ENCODE measurements at places on chromosomes 2 and 18.

- DNase-seq, result no peak
Observed at GRCh38 chr2:239540174-239540573, 139.4 kb upstream of the HDAC4 start.

- no peak for DNase-seq
Observed at GRCh38 chr2:136305517-136306192, 187.7 kb upstream of the CXCR4 start.

DNA sequence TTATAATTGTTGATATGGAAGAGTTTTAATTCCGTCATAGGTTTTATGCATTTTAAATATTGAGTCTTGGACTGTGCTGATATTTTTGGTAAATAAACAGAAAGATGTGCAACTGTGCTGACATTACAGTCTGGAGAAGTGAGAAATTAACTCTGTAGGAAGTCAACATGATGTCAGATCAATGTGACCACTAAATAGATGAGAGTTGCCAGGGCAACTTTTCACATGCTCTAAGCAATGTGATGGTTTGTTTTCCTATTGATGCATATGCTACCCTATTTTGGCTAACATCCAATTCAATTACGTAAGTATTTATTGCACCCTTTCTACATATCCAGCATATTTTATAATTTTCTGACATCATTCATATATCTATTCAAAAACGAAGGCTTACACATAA, 1109.3 kb downstream of the TSN start:
- DNase-seq, result no peak

DNA sequence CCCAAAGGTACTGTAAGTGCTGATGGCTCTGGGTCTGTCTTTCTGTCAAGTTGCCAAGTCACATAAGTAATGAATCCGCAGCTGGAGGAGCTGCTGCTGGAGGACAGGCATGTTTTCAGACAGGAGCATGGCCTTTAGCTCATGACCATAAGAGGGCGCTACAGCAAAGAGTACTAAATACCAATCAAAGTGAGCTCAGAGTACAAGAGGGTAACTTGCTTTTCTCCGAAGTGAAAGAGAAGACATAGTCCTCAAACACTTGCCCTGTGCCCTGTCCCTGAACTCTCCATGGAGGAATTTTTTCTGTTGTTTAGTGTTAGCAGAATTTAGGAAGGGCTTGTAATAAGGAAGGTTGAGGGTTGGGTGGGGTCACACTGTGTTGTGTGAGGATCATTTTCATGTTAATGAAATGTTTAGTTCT, 58.0 kb upstream of the EML6 start:
- DNase-seq, result peak; percentile 77

- no peak for DNase-seq
Observed at GRCh38 chr2:17251171-17251570, 267.1 kb downstream of the RAD51AP2 start.

DNA sequence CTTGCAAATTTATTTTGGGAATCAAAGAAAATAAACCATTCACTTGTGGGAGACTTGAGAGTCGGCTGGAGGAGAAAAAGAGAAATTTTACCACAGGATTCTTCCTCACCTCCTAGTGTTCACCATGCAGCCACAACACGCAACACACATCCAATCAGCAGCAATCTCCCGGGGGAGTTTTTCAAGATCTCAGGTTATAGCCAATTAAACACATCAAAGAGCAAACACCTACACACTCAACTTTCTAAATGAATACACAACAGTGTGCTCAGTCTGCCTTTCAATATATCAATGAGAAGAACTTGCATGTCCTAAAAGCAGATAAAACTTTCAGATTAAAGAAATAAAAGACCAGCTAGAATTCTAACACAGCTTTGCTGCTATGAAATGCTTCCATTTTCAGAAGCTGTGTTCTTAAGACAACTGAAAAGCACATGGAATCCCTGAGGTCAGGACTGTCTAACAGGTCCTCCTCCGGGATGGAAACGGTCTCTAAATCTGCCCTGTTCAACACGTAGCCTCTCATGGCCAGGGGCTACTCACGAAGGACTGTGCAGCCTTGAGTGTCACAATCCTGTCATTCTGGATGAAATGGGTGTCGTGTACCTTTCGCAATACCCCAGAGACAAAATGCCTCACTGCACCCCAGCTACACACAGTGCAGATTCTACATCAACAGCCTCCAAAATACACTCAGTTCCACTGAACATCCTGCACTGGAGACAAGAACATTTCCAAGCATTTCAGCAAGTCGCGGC, 84.2 kb downstream of the ZNF516 start:
- DNase-seq, result no peak

DNA sequence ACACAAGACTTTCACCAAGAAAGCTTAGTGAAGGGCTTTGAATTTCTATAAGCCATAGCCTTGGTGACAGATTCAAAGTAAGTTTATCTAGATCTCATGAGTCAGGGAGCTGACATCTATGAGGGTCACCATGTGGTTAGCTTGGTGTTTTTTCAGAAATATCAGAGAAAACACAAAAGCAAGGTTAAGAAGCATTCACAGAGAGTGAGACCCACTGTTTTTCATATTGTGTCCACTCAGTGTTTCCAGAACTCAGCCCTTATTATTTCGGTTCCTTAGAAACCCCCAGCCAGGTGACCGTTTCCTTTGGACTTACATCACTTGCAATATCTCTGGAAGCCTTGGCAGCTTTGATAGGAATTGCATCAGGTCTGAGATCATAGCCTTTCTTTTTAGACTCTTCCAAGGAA, 76.6 kb downstream of the NEB start:
- DNase-seq, result peak; percentile 29

DNA sequence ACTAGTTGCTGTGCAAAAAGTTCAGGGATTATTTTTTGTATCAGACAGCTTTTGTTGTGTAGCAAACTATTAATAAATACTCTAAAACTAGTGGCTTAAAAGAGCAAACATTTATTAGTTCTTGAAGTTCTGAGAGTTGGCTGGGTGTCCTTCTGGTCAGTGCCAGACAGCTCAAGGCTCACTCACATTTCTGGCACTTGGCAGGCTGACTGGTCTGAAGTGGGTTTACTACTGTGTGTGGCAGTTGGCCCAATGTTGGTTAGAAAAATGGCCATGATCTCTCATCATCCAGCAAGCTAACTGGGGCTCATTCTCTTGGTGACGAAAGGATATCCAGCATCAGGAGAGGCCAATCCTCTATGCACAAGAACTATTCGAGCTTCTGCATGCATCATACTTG, 71.4 kb upstream of the ZNF385B start:
- no peak for DNase-seq

GRCh38 chr2:182933629-182934028, 67.2 kb upstream of the FRZB start:
- DNase-seq, result no peak

DNA sequence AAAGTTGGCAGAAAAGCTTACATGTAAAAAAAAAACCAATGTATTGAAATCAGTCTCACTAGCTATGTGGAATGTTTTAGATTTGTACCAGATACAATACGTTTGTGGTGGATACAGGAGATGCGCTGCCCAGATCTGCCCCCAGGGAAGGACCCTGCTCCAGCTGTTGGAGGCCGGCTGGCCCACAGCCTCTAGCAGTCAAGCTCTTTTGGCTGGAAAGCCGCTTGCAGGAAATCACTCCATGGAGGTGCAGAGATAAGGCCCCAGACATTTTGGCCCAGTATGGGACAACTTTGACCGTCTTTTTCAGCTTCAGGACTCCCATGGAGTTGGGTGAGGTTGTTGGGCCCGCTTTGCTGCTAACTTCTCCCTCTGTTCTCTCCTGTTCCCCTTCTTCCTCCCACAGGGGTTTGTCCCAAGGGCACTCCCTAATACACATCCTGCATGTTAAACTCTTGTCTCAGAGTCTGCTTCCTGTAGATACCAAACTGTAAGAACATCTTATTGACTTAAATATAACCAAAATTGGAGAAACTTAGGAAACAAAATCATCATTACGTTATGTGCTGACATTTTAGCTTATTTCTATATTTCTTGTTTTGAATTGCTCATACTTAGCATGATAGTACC, 1.7 kb upstream of the QPCT start:
- DNase-seq, result no peak

GRCh38 chr2:163401481-163401880, 334.3 kb downstream of the FIGN start:
- peak; percentile 83 for DNase-seq

- no peak for DNase-seq
Observed at GRCh38 chr18:25281556-25281955, 70.4 kb downstream of the ZNF521 start.

DNA sequence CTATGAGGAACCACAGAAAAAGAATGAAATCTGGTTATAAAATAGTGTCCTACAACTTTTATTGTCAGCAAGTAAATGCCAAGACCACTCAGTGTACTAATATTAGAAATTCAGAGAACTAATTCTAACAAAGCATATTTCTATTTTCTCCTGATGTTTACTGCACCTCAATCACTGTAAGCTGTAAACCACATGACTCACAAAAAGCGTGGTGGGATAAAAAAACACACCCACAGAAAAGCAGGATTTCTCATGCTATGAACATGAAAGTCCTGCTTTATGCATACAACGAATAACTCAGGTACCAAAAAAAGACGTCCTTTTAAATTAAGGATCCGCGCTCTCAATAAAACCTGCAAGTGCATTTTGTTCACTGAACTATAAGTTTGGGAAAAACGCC, 797 bp downstream of the TXNL4A start:
- peak; percentile 48 for DNase-seq

DNA sequence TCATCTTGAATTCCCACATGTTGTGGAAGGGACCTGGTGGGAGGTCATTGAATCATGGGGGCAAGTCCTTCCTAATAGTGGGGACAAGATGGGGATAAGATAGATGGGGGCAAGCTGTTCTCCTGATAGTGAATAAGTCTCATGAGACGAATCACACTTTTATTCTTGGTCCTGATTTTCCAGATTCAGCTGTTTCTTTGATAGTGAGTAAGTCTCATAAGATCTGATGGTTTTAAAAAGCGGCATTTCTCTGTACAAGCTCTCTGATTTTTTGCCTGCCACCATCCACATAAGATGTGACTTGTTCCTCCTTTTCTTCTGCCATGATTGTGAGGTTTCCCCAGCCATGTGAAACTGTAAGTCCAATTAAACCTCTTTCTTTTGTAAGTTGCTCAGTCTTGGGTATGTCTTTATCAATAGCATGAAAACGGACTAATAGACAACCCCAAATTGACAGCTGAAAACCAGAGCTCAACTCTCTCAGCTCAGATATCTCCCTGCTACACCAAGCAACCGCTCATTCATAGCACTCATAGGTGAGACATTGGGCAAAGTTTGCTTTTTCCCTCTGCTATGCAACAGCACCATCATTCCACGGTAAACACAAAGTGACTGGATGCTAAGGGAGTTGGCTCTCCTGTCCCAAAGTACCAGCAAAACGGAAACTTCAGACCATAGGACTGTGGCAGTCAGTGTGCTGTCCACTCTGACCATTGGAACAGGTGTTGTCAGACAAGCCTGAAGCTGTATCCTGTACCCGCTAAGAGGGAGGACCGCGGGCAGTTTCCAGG, 44.9 kb upstream of the TBC1D8 start:
- DNase-seq, result no peak

All from iris pigment epithelial cell (primary cell).